HEK293T (cell line): ENCODE measurements at places on chromosomes 3 and 15.

DNA sequence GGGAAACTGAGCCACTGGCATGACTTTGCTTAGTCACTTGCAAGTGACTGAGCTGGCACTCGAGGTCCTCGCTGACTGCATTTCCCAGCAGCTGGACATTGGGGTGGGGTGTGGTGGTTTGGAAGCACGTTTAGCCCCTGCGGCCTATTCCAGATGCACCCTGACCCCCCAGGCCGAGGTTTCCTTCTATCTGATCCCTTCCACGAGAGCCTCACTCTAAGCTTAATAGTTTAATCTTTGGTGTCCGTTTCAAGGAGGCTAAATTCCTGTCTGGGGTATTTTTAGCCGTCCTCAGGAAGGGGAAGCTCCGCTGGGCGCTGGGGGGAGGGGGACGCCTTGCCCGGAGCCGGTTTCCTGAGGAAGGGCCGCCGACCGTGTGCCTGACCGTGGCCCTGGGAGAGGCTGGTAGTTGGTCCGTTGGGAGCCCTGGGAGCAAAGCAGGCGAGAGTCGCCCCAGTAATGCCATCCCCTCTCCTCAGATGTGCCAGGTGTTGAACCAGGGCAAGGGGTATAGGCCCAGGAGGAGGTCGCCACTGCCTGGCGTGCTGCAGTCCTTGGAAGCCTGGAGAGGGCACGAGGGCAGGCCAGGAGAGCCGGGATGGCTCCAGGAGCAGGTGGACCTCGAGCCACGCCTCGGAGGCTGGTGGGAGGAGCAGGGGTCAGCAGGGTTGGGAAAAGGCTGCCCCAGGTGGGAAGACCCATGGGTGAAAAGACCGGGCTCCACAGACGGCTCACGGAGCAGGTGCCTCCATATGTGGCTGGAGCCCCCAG, 37.2 kb downstream of the IDH2 start:
- DNase-seq = no peak

GRCh38 chr3:80391573-80391972, 623.8 kb upstream of the ROBO1 start:
- no peak for DNase-seq

DNA sequence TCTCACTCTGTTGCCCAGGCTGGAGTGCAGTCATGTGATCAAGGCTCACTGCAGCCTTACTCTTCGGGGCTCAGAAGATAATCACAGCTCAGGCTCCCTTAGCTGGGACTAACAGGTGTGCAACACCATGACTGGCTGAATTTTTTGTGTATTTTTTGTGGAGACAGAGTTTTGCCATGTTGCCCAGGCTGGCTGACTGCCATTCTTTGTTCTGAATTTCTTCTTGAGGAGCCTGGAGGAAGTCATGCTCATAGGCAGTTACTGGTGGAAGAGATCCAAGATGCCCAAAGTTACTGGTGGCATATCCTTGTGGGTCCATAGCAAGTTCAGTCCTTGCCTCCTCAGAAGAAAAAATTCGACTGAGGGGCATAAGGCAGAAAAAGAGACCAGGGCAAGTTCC, 16.6 kb upstream of the UBP1 start:
- DNase-seq = no peak

GRCh38 chr15:91795235-91795634, 58.3 kb upstream of the SLCO3A1 start:
- DNase-seq = no peak

- no peak for DNase-seq
Measured at GRCh38 chr3:10470120-10471053, 35.0 kb downstream of the ATP2B2 start.

DNA sequence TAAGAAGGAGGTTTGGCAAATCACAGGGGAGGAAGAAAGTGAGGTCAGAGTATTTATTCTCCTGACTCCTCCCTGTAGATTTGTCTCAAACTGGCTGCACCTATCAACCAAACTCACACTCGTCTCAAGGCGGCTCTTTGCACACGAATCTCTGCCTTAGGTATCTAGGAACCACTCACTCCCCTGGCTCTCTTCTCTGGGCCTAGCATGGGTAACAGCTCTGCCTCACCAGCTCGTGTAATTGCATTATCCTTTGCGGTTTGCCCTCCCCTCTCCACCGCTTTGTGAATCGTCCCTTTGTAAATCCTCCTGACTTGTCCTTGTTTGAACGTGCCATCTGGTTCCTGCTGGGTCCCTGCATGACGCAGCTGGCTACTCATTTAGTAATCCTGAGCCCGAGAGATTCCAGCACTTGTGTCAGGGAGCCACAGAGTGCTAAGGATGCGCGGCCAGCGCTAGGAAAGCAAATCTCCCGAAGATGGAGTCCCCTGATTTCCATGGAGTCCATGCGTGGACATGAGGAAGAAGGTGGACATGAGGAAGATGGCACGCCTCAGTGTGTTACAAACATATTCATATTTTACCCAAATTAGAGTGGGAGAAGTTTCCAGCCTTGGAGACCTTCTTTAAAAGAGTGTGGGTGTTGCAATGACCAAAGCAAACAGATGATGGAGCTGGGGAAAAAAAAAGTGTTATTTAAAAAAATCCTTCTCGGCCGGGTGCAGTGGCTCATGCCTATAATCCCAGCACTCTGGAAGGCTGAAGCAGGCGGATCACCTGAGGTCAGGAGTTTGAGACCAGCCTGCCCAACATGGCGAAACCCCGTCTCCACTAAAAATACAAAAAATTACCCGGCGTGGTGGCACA, 26.7 kb downstream of the NRROS start:
- DNase-seq = no peak
